ENCODE measurements at places on chromosomes 16 and 17. TPM values are rescaled to one million over a fixed set of nuclear protein-coding genes. Genes with fewer than 3 reads are reported as not detected.

THRA gene
- total RNA-seq = 24.5 TPM

NDRG4 gene
- 20.7 TPM for total RNA-seq

C16orf46 gene
- total RNA-seq = 1.6 TPM

ZG16B gene
- 0.45 TPM for total RNA-seq

KRTAP9-4 gene
- total RNA-seq = not detected

KRTAP2-1 gene
- total RNA-seq = not detected

FOXJ1 gene
- total RNA-seq = 0.17 TPM

TP53TG3 gene
- total RNA-seq = not detected

GPR142 gene
- not detected for total RNA-seq

All from bronchus fibroblast of lung (primary cell).